ENCODE measurements at places on chromosomes 12 and 14.
A peak's percentile ranks its signal among the peaks of the same experiment; 100 is the strongest.

GRCh38 chr12:124938108-124938507 is 23.7 kb upstream of the UBC start:
- no peak for DNase-seq

DNA sequence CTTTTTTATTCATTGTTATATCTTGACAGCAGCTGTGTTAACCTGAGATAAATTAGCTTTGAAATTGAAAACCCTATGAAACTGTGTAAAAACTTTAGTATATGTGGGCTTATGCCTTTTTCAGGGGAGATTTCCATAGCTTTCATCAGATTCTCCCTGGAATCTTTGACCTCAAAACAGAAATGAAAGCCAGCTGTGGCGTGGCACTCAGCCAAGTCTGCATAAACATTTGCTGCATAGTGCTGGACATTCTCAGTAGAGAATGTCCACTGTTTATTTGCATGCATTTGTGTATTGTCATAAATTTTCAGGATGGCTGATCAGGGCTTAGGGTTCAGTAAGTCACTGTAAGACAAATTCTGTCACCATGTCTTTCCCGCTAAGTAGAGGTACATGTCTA is 115.3 kb upstream of the NAP1L1 start:
- no peak for DNase-seq

- no peak for DNase-seq
These were observed 33.8 kb downstream of the TOGARAM1 start for GRCh38 chr14:44995770-44996294.

DNA sequence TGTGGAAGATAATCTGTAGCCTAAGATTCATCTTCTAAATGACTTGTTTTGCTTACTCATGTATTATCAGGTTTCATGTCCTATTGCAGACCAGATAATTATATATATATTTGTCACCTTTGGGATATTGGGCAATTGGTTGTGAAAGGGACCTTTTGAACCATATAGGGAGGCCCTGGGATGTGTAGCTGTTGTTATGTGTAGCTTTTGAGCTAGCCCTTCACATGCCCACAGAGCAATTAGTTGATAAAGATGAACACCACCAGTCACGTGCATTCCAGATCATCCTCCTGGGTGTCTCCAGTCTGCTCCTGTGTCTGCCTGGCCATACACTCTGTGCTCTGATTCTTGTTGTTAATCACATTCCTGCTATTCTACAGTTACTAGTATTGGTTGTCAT is 431.2 kb upstream of the FBXO33 start:
- DNase-seq, result no peak

GRCh38 chr12:122934722-122935121 is 31.5 kb downstream of the ABCB9 start:
- DNase-seq, result no peak

GRCh38 chr12:109571773-109572505 is 1.4 kb downstream of the MMAB start:
- no peak for DNase-seq

GRCh38 chr14:44165286-44165685 is 341.8 kb downstream of the FSCB start:
- no peak for DNase-seq

DNA sequence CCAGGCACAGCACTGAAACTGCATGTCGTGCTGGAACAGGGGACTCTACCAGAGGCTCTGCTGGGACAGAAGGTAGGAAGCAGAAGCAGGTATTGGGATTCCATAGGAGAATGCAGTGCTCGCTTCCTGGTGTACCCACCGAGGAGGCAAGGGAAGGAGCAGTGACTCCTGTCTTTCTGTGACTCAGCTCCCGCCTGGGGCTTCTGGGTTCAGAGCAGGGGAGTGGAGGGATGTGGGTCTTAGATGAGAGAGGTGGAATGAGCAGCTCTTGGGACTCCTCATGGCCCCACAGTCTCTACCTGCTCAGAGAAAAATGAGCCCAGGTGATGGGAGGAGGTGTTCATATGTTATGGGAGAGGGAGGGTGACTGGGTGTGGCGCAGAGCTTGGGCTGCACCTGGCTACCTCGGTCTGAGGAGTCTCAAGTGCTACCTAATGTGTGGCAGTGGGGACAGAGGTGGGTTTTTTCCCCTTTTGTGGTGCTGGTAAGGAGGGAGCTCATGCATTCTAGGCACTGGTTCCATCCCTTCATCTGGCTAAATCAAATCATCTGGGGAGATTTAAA is 26.3 kb downstream of the WNT5B start:
- DNase-seq, result peak; percentile 62

GRCh38 chr12:70692681-70693288 is 55.6 kb upstream of the PTPRB start:
- peak; percentile 15 for DNase-seq

DNA sequence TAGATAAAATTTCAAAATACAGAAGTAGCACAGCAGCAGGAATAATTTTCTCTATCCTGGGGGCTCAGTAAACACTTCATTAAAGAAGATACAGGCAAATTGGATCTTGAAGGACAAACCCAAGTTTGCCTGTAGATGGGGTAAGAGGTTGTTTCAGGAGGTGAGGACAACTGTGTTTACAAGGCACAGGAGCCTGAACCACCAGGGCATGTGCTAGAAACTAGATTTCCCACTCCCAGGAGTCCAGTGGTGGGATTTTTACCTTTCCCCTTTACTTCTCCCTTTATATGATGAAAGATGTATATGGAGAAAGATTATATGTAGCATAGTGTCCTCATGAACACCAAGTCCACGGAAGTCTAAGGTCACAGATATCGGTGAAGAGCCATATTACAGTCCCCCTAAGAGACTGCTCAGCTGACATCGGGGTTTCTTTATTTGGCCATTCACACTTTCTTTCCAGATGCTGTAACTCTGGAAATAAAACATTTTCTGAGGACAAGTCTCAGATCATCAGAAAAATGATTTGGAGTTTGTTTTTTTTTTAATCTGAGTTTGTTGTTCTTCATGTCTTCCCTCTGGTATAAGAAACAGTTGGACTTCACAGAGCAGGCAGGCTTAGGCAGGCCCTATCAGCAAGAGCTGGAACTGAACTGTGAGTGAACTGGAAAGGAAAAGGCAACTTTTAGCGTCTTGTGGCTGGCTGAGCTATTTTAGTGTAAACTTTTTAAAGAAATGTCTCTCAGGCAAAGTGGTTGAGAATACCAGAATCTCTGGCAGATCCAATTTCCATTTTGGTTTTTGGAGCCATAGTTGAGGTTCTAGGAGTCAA is 8.0 kb upstream of the EVL start:
- DNase-seq, result peak; percentile 17

DNA sequence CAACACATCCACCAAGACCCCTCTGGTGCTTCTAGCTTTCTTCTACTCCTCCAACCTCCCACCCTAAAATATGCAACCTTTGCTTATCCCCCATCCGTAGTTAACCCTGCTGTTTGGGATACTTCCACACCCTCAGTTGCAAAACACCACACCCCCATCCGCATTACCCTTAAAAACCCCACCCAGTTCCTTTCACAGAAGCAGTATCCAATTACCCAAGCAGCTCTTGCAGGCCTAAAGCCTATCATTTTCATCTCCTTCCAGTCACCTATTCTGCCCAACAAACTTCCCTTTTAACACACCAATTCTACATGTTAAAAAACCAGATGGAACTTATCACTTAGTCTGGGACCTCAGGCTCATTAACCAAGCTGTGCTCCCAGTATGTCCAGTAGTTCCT is 88.2 kb downstream of the TMTC3 start:
- no peak for DNase-seq

DNA sequence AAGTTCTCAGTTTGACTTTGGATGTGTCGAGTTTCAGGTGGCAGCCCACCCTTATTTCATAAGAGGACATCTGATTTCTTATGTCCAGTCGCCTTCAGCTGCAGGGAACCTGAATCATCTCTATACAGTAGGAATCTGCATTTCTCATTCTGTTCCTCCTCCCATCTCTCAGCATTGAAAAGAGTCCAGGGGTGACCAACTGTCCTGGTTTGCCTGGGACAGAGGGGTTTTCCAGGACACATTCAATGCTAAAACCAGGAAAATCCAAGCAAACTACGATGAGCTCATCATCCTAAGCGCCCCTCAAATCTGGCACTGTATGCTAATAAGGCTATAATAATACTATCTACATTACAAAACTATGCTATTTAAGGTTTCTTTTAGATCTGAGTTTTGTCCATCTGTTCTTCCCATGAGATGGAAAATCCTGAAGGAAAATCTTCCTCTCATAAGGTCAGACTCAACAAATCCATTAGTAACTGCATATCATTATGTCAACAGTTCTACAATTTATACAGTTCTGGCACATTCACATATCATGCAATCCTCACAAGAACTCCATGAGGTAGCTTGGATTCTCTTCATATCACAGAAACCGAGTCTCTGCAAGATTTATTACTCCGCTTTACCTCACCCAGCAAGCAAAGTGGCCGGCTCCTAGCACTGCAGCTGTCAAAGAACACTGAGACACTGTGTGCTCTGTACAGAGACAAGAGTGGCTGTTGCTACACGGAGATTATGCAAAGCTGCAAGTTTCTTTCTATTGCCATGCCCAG is 15.6 kb upstream of the CALM1 start:
- no peak for DNase-seq

DNA sequence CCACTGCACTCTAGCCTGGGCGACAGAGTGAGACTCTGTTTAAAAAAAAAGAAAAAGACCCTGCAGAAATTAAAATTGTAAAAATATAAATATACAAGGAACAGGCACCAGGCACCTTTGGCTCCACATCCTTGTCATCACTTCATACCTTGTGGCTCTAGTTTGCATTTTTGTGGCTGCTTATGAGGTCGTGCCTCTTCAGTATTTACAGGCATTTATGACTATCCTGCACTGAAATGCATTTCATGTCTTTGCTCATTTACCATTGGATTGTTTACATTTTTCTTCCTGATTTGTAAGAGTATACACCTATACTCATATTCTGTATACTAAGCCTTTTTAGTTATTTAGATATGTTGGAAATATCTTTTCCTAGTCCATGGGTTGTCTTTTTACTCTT is 20.1 kb downstream of the BICD1 start:
- DNase-seq, result peak; percentile 40

GRCh38 chr14:77037215-77037937 is 8.9 kb upstream of the IRF2BPL start:
- no peak for DNase-seq

DNA sequence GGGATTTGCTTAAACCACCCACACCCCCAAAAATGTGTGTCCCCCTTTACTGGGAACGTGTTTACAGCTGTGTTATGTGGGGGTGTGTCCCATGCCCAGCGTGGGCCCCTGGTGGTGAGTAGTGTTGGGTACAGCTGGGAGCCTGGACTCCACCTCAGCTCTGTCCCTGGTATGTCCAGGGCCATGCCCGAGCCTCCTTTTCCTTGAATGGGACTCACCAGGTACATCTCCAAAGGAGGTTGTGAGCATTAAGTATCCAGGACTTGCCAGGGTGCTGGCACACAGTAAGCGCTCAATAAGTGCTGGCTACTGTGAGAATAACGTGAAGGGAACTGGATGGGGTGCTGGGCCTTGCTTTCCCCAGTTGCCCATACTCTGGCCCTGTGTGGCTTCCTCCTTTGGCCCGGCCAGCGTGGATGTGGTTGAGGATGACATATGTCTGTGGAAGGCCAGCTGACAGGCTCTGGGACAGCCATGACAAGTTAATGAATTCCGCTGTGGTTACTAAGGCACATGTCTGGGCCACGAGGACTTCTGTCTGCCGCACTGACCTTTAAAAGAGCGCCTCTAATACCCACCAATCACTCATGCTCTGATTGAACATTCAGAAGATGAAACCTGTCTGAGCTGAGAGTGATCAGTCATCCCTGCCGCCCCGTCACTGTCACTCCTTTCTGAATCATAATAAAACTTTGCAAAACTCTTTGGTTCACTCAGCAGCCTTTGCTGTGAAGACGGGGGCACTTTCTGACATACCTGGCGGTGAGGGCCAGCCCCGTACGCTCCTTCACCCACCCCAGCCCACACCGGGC is 74.7 kb downstream of the DIO3 start:
- DNase-seq, result no peak

DNA sequence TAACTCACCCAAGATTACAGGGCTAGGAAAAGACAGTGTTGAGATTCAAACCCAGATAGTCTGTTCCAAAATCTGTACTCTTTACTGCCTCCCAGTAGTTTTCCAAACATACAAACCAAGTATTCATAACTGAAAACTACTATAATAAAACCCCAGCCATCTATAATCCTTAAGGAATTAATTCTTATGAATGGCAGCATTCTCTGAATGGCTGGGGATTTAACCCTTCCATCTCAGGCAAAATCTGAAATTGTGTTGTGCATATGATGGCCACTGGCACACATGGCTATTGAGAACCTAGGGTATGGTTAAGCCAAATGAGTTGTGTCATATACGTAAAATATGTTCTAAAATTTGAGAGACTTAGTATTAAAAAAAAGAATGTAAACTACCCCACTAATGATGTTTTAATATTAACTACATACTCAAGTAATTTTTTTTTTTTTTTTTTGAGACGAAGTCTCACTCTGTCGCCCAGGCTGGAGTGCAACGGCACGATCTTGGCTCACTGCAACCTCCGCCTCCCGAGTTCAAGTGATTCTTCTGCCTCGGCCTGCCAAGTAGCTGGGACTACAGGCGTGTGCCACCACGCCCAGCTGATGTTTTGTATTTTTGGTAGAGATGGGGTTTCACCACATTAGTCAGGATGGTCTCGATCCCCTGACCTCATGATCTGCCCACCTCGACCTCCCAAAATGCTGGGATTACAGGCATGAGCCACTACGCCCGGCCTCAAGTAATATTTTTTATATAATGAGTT is 16.7 kb downstream of the PPP1R13B start:
- DNase-seq, result no peak

GRCh38 chr12:57611827-57612710 is 834 bp downstream of the ARHGEF25 start:
- no peak for DNase-seq

DNA sequence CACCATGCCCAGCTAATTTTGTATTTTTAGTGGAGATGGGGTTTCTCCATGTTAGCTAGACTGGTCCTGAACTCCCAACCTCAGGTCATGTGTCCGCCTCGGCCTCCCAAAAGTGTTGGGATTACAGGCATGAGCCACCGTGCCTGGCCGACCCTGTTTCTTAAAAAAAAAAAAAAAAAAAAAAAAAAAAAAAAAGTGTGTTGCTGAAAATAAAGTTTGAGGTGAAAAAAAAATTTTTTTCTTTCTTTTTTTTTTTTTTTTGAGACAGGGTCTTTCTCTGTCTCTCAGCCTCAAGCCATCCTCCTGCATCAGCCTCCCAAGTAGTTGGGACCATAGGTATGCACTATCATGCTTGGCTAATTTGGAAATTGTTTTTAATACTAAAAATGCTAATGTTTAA is 11.3 kb downstream of the RBM25 start:
- DNase-seq, result no peak

DNA sequence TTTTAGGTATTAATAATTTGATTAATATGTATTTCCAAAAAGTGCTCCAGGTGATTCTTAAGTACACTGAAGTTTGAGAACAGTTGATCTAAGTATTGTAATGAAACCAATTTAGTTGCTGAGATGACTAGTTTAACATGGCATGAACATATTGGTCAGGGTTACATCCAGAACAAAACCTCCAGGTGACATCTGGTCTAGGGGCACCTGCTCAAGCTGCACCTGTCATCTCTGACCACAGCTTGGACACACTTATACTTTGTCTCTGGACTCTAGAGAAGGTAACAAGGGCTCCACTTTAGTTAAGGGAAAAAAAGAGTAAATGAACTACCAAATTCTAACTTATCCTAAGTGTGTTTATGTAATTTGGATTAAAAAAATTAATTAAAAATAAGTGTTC is 8.1 kb downstream of the ARID2 start:
- no peak for DNase-seq

All from foreskin keratinocyte (primary cell).